Fibroblast of the conjunctiva (primary cell): ENCODE measurements at places on chromosomes 2 and 18.

- no peak for DNase-seq
These were observed 101.2 kb upstream of the MAP4K4 start for GRCh38 chr2:101596333-101596732.

GRCh38 chr18:51030537-51031258, 685 bp downstream of the SMAD4 start:
- no peak for DNase-seq

- no peak for DNase-seq
These were observed 64.2 kb downstream of the SNTG2 start for GRCh38 chr2:1014802-1015201.

- peak; percentile 22 for DNase-seq
These were observed 32.3 kb downstream of the EVA1A start for GRCh38 chr2:75528221-75528977.

GRCh38 chr18:29191263-29191662, 1014.3 kb upstream of the CDH2 start:
- DNase-seq, result no peak

DNA sequence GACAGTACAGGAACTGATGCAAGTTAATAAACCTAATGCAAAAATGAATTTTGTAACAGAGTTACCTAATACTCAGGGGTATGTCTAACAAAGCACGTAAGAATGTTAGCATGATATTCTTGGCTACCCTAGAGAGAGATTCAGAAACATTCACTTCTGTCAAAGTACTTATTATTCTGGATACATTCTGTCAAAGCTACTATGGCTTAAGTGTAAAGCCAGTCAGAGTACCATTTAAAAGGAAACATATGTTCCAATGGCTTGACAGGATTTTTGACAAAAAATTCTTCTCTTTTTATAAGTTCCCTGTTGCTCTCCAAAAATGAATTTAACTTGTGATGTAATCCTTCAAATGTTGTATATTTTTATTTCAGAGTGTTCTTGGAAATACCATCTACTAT, 85.5 kb downstream of the PIGN start:
- DNase-seq, result peak; percentile 49

- no peak for DNase-seq
These were observed 720 bp upstream of the DSC2 start for GRCh38 chr18:31102941-31103340.

- no peak for DNase-seq
These were observed 40.9 kb upstream of the RGPD4 start for GRCh38 chr2:107785756-107786155.

DNA sequence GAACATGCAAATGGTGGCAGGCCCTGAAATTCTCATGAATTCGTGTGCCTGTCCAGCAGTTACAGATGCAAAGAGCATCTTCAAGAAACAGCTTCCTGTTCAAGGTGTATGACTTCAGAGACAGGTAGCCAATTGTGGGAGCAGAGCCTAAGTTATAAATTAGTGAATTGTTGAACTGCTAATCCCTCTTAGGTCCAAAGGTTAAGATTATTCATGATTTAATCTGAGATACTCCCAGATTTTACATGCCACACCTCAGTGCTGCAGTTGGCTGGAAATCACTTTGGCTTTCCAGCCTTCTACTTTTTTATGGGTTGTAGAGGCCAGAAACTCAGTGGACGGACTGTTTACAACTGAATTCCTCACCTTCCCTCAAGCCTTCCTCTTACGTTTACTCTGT, 247.8 kb downstream of the AGPS start:
- no peak for DNase-seq

GRCh38 chr2:113376913-113377445, 60.5 kb upstream of the ZNG1B start:
- no peak for DNase-seq

DNA sequence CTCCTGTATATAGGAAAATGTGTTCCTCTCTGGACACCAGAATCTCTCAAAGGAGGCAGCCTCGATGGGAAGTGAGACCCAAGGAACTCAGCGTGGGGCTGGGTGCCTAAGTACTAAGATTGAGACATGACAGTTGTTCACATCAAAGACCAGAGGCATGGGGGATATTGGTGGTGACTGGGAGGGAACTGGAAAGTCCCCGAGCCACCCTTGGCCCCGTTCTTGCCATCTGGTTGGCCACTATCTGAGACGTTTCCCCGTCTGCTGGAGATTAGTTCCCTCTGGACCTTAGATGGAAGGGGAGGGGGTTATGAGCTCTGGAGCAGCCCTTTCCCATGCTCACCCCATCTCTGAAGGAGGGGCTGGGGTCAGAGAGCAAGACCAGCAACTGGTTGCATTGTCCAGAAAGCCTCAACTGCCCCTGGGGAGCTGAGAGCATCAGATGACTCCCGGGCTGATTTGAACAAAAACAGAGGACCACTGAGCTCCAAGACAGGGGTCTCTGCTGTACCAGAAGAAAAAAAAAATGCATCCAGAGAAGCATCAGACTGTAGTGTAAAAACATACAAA, 11.8 kb downstream of the FBLN7 start:
- DNase-seq, result no peak

DNA sequence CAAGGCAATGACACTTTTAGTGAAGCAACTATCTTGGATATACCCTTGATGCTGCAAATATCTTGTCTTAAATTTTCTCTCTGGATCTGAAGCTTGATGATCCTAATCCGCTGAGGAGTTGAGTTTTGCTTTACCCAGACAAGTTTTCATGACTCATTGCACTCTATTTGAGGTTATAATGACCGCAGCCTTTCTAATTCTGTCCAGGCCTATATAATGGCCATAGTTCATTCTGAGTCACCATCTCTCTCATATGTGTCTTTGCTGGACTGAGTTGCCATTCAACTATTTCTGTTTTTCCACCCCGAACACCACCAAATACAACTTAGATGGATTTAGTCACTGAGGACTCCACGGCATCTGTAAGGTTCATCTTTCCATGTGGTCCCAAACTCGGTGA, 802.1 kb upstream of the FAM98A start:
- no peak for DNase-seq

DNA sequence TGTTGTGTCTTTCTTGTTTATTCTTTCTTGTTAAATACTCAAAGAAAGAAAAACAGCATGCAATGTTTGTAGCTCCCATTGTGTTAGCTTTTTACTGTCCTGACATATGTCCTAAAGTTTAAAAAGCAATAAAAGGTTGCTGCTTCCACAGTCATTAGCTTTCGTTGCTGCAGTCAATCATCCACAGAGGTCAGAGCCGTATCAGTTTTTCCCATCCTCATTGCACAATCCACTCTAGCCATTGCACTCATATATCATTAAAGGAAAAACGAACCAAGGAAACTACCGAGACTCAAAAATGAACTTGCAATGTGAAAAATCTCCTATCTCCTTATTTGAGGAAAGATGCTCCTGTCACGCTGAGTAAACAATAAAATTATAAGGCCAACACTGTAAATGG, 954.1 kb downstream of the DPP10 start:
- DNase-seq, result no peak

DNA sequence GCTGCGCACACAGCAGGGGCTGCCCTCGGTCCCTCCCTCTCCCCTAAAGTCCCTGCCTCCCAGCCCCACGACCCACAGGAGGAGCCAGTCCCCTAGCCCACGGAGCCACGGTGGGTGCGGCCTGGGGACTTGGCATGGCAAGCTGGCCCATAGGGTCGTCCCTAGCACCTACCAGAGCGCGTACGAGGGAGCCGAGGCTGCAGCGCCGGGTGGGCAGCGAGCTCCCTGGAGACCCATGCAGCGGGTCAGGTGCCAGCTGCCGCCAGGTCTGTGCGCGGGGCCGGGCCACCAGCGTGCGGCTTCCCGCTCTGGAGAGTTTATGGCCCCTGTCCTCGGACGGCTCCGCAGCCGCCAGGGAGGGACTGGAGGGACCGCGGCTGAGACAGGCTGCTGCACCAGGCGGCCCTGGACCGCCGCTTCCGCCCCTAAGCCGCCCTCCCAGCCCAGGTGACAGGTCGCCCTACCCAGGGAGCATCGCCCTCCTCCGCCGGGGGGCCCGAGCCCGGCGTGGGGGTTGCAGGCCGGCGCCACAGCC, 273.6 kb downstream of the CCDC74A start:
- no peak for DNase-seq

GRCh38 chr2:153232464-153232863, 246.1 kb downstream of the RPRM start:
- DNase-seq, result no peak

- peak; percentile 77 for DNase-seq
These were observed at the start of gene TMSB10 for GRCh38 chr2:84905181-84906107. TMSB10 (plus strand) TSS chr2:84905656.

DNA sequence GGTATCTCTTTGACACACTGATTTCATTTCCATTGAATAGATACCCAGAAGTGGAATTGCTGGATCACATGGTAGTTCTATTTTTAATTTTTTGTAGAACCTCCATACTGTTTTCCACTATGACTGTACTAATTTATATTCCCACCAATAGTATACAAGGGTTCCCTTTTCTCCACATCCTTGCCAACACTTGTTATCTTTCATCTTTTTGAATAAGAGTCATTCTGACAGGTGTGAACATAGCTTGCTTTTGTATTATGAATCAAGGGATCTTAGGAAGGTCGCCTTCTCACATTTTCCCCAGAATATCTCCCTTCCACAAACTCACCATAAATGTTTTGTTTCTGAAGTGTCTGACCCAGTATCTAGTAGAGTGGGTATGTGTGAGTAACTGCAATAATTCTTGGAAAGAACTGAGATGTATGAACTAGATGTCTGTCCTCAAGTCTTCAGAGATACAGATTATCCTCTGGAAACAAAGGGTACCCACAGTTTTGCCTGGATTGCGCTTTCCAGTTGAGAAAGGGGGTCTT, 17.1 kb upstream of the SP3 start:
- DNase-seq, result no peak

DNA sequence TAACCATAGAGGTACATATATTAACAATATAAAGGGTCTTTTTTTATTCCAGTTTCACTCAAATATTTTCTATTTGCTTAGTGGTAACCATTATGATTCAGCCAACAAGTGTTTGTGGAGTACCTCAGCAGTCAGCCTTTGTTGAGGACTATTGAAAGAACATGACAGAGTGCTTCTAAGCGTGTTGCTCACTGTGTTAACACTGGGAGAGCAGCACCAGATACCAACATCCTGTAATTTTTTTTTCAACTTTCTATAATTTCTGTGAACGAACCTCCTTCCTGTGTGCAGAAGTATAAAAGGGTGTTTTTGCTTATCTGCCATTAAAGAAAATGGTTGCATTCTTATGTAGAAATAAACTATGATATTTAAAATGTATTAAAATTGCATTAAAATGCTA, 239.0 kb downstream of the PHLPP1 start:
- DNase-seq, result no peak

GRCh38 chr2:27873091-27873490, 17.1 kb downstream of the RBKS start:
- DNase-seq, result no peak

DNA sequence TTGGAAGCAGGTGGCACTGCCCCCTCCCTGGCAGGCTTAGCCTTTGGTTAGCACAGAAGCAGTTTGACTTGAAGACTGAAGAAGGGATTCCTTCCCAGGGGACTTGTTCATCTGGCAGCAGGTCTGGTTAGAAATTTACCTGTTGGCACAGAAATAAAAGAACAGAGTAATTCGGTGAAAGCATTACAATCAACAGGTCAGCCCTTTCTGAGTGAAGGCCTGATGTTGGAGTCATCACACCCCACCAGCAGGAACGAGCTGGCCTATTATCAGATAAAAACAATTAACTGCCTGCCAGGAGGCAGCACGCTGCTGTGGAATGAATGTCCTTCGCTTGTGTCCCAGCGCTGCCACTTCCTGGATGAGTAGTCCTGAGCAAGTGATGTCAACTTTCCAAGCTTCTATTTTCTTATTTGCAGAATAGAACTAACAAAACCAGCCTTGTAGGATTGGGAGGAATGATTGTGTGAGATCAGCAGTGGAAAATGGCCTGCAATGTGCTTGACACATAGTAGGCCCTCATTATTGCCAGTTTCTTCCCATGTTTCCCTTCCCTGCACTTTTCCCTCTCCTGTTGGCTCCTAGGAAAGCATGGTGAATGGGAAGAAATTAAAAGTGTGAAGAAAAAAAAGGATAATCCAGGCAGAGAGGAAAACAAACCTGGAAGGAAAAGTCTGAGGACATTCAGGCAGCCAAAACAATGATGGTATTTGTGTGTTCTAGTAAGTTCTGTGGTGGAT, 29.0 kb downstream of the LGALSL start:
- DNase-seq, result no peak

DNA sequence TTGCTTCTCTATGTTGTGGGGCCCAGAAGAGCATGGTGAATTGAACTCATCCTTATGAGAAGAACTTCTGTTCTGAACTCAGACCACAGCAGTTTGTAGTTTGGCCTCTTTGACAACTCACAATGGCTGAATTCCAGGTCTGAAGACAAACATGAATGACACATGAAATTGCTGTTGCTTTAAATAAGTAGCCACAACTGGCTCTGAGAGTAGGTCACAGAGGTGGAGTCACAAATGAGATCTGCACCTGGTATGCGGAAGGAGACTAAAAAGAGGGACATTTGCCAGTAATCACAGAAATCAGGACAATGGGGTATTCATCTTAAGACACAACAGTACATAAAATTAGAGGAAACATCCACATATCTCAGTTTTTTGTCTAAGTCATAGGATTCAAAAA, 290.3 kb upstream of the MMADHC start:
- no peak for DNase-seq

DNA sequence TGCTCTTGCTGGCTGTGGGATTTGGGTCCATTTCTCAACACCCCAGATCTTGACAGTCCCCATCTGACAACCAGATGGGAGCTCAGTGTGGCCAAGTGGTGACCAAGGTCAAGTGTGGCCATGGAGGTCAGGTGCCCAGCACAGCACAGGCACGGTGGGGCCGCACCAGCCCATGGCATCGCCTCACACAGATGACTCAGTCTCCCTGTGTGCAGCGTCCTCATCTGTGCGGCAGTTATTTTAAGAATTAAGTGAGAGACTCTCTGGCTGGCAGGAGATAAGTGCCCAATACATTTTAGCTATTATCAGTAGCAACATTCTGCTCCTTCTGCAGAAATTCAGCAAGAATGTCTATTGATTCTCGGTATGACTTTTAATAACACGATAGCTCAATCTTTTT, 167.2 kb downstream of the DDX1 start:
- no peak for DNase-seq

- DNase-seq, result no peak
These were observed 156.3 kb upstream of the CCDC68 start for GRCh38 chr18:55115606-55116005.

DNA sequence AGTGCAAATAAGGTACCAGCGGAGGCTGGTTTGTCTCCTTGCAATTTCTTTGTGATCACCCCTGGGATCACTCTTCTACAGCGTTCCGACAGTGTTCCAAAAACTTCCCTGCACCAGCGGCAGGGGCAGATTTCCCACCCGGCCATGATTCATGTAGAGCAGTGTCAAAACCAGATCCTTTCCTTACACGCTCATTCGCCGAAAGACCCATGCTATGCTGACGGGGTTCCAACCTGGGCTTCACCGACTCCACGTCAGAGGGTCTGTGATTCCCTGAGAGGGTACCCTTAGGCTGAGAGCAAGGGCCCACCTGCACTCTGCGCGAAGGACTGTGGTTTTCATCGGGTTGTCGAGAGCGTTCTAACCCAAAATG, 423 bp upstream of the TTC27 start:
- peak; percentile 5 for DNase-seq

- DNase-seq, result peak; percentile 22
These were observed 242.7 kb downstream of the CNTNAP5 start for GRCh38 chr2:124267794-124268193.
